GM20000 (cell line): ENCODE measurements at places on chromosomes 3 and 15.

GRCh38 chr3:100737334-100737733 lies 28.0 kb downstream of the TFG start:
- DNase-seq = no peak

- peak; percentile 77 for DNase-seq
Measured at GRCh38 chr3:16885593-16886302, 993 bp downstream of the PLCL2 start.

DNA sequence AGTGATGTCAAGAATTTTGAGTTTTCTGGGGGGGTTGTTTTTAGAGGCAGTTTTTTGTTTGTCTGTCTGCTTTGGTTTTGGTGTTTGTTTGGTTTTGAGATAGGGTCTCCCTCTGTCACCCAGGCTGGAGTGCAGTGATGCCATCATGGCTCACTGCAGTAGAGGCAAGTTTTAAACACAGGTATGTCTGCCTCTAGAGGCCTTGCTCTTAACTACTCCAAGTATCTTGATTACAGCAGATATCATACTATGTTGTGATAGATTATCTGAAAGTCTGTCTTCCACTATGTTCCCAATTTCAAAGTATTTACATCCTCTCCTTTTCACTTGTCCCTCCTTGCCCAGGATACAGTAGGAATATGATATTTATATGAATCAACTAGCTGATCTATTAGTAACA lies 57.7 kb downstream of the ERC2 start:
- no peak for DNase-seq

GRCh38 chr15:83657549-83657948 lies 3.6 kb downstream of the ADAMTSL3 start:
- no peak for DNase-seq

GRCh38 chr3:173552526-173552925 lies 155.0 kb downstream of the NLGN1 start:
- no peak for DNase-seq

DNA sequence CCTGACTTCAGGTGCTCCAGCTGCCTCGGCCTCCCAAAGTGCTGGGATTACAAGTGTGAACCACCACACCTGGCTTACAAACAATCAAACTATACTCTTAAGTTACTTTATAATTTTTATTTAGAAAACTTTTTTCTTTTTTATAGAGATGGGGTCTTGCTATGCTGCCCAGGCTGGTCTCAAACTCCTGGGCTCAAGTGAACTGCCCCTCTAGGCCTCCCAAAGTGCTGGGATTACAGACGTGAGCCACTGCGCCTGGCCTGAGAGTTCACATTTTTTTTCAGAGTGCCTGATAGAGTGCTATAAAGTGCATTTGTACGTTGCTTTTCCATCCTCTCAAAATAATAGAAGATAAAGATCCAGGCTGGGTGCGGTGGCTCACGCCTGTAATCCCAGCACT lies 102.0 kb upstream of the TBL1XR1 start:
- no peak for DNase-seq

GRCh38 chr3:122974764-122975162 lies 52.8 kb downstream of the SEMA5B start:
- DNase-seq = no peak

GRCh38 chr3:46662771-46663551 lies 30.5 kb downstream of the ALS2CL start:
- DNase-seq = no peak

GRCh38 chr15:49876401-49877038 lies 242.5 kb downstream of the ATP8B4 start:
- no peak for DNase-seq
